ENCODE measurements at places on chromosomes 1 and 21.

- no peak for DNase-seq
Measured at GRCh38 chr21:36516281-36516680, 36.4 kb upstream of the CLDN14 start.

GRCh38 chr1:218953386-218953785 lies 220.3 kb upstream of the LYPLAL1 start:
- no peak for DNase-seq

- no peak for DNase-seq
Measured at GRCh38 chr1:44077421-44077820, 41.2 kb upstream of the KLF17 start.

GRCh38 chr21:42201615-42202161 lies 17.3 kb upstream of the ABCG1 start:
- DNase-seq = no peak

DNA sequence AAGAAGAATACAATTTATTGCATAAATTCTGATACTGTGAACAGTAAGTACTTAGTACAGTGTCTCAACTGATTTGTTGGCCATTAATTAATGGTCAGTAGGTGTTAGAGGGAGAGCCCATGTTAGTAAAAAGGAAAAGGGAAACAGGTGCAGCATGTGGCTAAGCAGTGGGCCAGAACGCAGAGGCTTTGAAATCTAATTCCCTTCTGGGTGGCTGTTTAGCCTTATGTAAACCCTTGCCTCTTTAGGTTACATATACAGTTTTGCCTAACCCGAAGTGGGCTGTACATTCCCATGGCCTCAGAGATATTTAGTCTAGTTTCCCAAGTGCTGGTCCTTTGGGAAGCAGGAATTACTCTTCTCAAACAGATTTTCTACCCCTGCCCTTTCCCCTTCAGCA lies 43.5 kb upstream of the BCL9 start:
- DNase-seq = no peak

GRCh38 chr1:230061801-230062200 lies 5.2 kb upstream of the GALNT2 start:
- DNase-seq = no peak

GRCh38 chr1:167232801-167233200 lies 12.1 kb downstream of the POU2F1 start:
- no peak for DNase-seq

GRCh38 chr1:107450899-107451664 lies 310.2 kb downstream of the NTNG1 start:
- DNase-seq = no peak

DNA sequence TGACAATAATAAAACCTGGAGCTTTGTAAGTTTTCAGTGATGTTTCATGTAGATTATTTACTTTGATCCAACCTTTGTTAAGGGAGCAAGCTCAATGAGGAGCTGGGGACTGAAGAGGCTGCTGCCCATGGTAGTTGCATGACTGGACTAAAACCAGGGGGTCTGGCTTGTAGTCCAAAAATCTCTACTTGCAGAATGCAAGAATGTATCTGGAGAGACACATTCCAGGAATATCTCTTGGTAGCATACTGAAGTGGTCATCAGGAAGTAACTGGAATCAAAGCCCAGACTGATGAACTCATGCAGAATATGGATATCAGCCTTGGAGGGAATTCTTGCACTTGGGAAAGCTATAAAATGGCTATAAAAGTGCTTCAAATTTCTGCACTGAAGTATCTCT lies 5.8 kb upstream of the KIAA0040 start:
- DNase-seq = no peak

GRCh38 chr1:40820911-40821693 lies 37.5 kb downstream of the KCNQ4 start:
- no peak for DNase-seq

- no peak for DNase-seq
Measured at GRCh38 chr1:46084553-46085451, 47.6 kb downstream of the PIK3R3 start.

DNA sequence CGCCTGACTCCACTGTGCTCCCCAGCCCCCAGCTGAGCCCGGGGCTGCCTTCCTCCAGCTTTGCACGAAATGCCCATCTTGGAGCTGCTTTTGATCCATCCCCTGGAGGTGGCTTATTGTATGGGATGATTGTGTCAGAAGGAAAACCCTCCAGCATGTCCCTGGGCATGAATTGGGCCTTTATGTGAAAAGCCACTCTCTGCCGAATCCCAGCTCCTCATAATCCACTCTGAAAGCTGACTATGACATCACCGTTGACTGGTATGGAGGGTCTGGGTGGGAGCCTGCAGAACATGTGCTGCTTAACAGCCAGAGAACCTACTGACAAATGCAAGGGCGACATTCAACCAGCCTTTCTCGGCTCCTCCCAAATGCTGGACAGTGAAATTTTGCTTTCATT lies 74.6 kb downstream of the NENF start:
- no peak for DNase-seq

- DNase-seq = no peak
Measured at GRCh38 chr21:44054710-44055109, 42.6 kb downstream of the TRAPPC10 start.

GRCh38 chr1:16980473-16981268 lies at the start of gene MFAP2:
Gene MFAP2, minus strand, starts transcription at chr1:16980620. Its CDS starts 2,347 bp downstream, at chr1:16978273.
- peak; percentile 37 for DNase-seq

DNA sequence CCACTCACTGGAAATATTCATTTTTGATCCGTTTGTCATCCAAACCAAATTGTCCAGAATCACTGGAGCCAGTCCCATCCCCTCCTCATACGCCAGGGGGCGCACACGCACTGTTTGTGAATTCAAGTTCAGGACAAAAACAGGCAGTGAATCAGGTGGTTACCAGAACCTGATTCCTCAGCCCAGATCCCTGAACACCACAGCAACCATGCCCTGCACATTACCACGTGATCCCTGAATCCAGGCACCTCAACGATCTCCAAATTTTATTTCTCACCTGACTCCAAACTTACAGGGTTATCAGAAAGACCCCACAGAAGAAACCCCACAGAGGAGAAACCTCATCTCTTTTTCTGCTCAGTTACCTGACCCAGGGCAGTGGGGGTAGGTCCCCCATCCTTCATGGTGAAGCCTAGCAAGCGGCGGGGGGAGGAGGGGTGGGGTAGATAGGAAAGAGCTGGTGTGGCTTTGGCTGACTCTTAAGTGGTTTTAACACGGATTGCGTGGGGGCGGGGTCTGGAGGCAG lies 1.4 kb upstream of the PTPRF start:
- DNase-seq = peak; percentile 78

DNA sequence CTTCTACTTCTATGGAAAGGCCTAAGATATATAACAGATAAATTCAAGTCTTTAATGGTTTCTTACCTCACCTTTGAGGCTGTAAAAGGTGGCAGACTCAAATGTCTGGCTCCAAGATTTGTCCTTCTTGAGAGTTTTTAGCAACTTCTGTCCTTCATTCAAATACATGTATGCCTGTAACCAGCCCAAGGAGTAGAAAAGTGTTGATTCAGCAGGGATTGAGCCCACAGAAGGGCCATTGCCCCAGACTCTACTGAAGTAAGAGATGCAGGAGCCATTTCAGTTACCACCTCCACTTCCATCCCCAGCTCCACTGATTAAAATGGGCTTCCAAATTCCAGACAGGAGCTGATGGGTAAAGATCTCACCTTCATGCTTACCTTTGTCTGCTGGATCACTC lies 80.0 kb downstream of the ADCY10 start:
- DNase-seq = no peak

GRCh38 chr1:93604411-93604810 lies 77.2 kb downstream of the BCAR3 start:
- DNase-seq = no peak

DNA sequence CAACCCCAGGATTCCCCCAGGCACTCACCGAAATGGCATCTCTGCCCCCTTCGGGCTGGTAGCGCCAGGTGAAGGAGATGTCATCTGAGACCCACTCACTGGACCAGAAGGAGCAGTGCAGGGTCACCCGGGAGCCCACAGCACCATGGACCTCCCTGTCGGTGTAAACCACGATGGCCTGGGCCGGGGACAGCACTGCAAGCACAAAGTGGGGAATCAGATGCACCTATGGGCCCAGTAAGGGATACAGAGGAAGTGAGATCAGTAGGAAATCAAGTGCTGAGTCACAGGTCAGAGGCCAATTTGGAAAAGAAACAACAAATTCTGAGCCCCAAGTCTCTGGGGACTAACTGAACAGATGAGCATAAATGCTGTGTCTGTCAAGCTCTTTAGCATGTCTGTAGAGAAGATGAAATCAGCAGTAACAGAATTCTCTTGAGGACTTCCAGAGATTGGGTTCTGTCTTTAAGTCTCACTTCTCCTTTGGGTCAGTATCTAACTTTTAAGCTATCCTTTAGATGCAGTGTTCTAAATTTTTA lies 2.5 kb downstream of the MPZ start:
- no peak for DNase-seq

DNA sequence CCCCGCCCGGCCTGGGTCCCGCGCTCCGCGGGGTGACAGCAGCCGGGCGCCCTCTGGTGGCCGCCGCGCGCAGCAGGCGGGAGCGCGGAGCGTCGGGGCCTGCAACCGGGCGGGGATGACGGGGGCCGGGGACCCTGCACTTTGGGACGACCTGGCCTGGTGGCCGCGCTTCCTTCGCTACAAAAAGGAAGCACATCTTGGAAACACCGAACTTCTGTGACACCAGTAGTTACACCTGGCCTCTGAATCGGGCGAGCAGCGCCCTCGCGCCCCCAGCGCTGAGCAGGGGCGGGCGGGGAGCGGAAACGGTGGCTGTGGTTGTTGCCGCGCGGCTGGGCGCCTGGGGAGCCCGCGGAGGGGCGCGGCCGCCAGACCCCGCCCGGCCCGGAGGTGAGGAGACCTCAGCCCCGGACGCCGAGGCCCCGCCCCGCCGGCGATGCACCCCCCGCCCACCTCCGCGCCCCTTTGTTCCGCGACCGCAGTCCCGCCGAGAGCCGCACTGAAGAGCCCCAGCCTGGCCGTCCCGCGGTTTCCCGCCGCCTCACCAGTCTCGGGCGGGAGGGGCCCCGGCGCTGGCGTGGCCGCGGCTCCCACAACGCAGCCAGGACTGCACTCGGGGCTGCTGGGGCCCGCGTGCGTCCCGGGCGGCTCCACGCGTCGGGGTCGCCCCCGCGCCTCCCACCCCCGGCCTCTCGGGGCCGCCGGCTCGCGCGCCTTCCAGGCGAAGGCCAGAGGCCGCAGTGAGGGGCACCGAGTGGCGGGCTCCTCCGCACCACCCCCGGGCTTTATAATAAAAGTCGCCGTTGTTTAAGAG lies 59.3 kb downstream of the H3-3A start:
- DNase-seq = peak; percentile 77

GRCh38 chr1:109969146-109969829 lies 15.3 kb upstream of the AHCYL1 start:
- no peak for DNase-seq

DNA sequence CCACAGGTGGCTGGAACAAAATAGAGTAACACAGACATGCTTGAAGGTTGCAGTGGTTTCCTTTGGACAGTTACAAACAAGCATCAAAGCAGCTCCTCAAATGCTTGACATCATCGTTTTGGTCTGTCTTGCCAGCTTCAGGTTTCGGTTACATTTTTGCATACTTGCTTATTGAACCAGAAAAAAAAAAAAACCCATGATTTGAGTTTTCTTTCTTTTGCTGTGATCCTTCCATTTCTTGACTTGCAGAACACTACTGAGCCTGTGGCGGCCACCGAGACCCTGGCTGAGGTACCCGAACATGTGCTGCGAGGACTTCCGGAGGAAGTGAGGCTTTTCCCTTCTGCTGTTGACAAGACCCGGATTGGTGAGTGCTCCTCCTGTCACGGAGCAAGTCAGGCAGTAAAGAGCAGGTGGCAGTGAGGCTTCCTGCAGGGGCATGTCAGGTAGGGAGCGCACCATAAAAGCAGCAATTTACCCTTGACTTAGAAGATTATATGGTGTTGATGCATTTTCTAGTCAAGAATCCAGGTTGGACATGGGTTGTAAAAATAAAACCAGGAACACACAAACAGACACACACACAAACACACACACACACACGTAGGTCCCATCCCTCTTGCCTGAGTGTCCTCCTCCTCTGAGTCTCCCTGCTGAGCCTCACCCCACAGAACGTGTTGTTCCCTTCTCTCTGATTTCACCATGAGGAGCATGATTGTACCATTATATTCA lies 30.9 kb downstream of the PRDM2 start:
- DNase-seq = no peak

- DNase-seq = no peak
Measured at GRCh38 chr1:11761988-11762406, at the start of gene C1orf167. Gene C1orf167, plus strand, starts transcription at chr1:11762193. Its CDS starts 2,208 bp downstream, at chr1:11764401.

DNA sequence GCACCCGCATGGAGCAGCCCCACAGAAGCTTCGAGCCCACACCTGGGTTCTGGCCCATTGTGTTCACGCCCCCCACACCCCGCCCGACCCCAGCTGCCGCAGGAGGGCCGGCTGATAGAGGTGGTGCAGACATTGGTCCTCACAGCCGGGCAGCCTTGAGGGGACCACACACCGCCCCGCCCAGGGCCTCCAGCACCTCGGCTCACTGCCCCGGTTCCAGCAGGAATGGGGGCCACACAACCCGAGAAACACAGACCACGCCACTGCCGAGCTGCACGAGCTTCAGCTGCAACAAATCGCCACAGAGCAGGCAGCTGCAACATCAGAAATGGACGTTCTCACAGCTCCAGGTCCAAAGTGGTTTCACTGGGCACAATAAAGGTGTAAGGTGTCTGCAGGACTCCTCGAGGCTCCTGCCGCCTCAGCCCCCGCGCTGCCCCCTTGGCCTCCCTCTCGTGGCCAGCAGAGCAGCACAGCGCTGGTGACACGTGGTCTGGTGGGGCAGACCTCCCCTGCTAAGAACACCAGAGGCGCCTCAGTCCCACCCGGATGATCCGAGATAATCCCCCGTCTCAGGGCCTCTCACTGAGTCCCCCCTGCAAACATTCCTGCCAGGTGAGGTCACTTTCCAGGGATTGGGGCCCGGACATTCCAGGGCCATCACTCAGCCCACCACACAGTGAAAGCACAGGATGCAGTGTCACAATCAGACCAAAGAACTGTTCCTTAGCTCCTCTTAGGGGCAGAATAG lies 62.3 kb upstream of the ADARB1 start:
- DNase-seq = peak; percentile 53

DNA sequence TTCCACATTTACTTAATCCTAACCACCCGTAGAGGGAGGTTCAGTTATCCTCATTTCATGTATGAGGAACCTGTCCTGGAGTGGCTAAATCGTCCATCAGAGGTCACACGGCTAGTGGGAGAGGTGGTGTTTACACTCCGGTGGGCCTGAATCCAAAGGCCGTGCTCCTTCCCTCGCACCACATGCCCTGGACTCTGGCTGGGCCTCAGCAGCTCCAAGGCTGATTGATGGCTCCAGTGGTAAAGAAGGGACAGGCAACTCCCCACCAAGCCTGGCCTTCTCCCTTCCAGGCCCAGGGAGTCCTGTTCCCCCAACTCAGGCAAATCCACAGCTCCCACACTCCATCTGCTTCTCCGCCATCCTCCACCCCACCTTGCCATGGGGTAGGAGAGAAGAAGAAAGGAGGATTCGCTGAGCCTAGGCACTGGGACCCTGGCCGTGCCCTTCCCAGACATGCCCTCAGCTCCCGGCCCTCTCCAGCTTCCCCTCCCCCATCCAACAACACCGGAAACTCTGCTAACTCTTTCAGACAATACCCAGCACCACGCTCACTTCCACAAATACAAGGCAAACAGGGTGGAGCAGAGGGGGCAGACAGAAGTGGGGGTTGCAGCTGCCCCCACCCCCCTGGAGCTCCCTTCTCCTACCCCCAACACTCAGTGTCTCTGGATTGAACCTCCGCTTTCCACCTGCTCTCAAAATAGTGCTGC lies 10.9 kb downstream of the ARHGEF2 start:
- no peak for DNase-seq

All from progenitor cell of endocrine pancreas (in vitro differentiated cells).